ENCODE measurements at places on chromosomes 7 and 10. TPM values are rescaled to one million over a fixed set of nuclear protein-coding genes. Genes with fewer than 3 reads are reported as not detected.

Gene SPDYE11
- total RNA-seq = not detected

Gene FGFR2
- total RNA-seq = 0.90 TPM

Gene PAX4
- total RNA-seq = not detected

Gene PRR15
- total RNA-seq = not detected

Gene KMT2C
- total RNA-seq = 129 TPM

Gene FZD8
- 1.2 TPM for total RNA-seq

Gene ZSCAN25
- total RNA-seq = 43.1 TPM

Gene TMEM72
- total RNA-seq = not detected

Gene C10orf53
- not detected for total RNA-seq

Gene ZNRF2
- total RNA-seq = 37.3 TPM

Gene BAIAP2L1
- 0.38 TPM for total RNA-seq

Gene DGKI
- total RNA-seq = not detected

Gene IL6
- not detected for total RNA-seq

Gene VENTX
- not detected for total RNA-seq

Gene CPN1
- total RNA-seq = not detected

Gene BUD31
- 60.0 TPM for total RNA-seq

Gene CPED1
- total RNA-seq = 0.32 TPM

Gene PNLIPRP2
- not detected for total RNA-seq

Gene GOLGA7B
- 7.9 TPM for total RNA-seq

Gene PNLIPRP1
- not detected for total RNA-seq

Gene COL17A1
- not detected for total RNA-seq

Gene BTBD16
- not detected for total RNA-seq

Gene FRMD4A
- total RNA-seq = 2.4 TPM

Gene TEX47
- not detected for total RNA-seq

Gene SAP25
- total RNA-seq = 126 TPM

Gene VDAC2
- 76.9 TPM for total RNA-seq

Gene SH2B2
- total RNA-seq = 1.2 TPM

Gene TMEM176B
- 2.3 TPM for total RNA-seq

All from CD4-positive, alpha-beta memory T cell (primary cell).